Tibial artery (tissue), 4 donors: ENCODE measurements at places on chromosomes 7 and 10.

- DNase-seq: no peak
Measured at GRCh38 chr7:8516976-8517375, 83.6 kb downstream of the NXPH1 start.

- no peak for DNase-seq
Measured at GRCh38 chr10:112338957-112339356, 35.0 kb upstream of the ACSL5 start.

- no peak for DNase-seq
Measured at GRCh38 chr10:112507046-112507445, 60.0 kb downstream of the VTI1A start.

DNA sequence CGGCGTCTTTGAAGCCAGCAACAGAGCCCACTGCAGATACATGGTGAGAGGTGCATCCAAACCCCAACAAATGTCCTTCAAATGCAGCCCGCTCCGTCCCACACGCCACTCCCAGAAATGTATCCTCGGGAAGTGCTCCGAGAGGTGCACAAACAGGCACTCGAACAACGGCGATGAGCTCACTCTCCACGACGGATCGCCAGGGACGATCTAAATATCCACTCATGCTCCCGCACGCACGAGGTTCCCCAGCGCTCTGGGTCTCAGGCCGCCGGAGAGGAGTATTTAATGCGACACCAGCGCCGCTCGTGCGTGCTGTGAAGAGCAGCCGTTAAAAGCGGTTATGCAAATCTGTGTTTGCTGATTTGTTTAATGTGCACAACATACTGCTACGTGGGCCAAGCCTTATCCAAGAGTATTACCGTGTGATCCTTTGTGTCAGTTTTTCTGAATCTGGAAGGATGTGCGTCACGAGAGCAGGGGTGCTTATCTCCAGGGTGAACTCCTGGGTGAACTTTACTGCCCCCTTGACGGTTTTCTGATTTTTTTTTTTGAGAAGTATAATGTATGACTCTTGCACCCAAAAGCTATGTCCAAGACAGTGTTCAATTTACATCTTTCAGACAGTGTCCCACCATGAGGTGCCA lies 48.5 kb upstream of the PPP2R2D start:
- peak; percentile 41 for DNase-seq

GRCh38 chr7:6729492-6730342 lies 23.0 kb upstream of the ZNF12 start:
- DNase-seq: peak; percentile 97

- DNase-seq: no peak
Measured at GRCh38 chr7:124369310-124369709, 336.4 kb upstream of the TMEM229A start.

DNA sequence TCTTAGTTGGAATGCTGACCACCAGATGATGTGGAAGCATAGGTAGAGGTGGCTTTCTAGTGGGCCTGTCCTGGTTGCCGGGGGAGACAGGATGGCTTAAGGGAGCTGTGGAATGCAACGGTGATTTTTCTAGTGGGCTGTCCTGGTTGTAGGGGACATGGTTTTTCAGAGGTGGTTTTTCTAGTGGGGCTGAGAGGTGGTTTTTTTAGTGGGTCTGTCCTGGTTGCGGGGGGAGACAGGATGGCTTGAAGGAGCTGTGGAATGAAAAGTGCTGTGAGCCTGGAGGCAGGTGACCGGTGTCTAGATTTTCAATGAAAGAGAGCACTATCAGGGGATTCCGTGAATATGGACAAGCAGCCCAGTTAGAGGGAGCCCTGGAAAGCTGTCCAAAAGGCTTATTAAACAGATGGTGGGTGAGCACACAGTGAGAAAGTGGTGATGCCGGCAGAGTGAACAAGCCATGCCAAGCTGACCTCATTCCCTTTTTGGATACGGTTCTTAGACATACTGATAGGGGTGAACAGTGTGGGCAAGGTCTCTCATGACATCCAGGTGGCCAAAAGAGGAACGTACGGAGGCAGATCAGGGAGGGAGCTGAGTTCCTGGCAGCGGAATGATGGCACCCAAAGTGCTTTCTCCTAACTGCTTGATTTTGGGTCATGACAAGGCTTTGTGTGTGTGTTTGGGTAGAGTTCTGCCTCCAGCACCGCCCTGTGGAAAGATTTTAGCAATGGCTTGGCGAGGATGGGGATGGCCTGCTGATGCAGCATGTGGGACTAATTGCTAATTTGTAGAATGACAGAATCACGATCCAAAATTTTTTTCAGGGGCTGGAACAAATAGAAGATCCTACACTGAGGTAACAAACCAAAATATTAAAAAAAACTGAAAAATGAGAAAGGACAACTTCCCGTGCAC lies 126.6 kb downstream of the TMEM178B start:
- no peak for DNase-seq

- DNase-seq: no peak
Measured at GRCh38 chr7:119578116-119578515, 694.9 kb upstream of the KCND2 start.

DNA sequence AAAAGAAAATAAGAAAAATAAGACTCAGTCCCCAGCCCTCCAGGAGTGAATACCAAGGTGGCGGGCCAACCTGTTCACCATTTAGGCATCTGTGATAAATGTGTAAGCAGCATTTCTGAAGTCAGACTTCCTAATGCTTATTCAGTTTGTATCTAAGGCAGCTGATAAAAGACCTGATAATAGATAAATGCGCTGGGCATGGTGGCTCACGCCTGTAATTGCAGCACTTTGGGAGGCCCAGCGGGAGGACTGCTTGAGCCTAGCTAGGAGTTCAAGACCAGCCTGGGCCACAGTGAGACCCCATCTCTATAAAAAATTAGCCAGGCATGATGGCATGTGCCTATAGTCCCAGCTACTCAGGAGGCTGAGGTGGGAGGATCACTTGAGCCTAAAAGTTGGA lies 103.6 kb downstream of the SPDYE5 start:
- no peak for DNase-seq
